Smooth muscle cell of the brain vasculature (primary cell): ENCODE measurements at places on chromosomes 7 and 10.
A peak's percentile ranks its signal among the peaks of the same experiment; 100 is the strongest.

DNA sequence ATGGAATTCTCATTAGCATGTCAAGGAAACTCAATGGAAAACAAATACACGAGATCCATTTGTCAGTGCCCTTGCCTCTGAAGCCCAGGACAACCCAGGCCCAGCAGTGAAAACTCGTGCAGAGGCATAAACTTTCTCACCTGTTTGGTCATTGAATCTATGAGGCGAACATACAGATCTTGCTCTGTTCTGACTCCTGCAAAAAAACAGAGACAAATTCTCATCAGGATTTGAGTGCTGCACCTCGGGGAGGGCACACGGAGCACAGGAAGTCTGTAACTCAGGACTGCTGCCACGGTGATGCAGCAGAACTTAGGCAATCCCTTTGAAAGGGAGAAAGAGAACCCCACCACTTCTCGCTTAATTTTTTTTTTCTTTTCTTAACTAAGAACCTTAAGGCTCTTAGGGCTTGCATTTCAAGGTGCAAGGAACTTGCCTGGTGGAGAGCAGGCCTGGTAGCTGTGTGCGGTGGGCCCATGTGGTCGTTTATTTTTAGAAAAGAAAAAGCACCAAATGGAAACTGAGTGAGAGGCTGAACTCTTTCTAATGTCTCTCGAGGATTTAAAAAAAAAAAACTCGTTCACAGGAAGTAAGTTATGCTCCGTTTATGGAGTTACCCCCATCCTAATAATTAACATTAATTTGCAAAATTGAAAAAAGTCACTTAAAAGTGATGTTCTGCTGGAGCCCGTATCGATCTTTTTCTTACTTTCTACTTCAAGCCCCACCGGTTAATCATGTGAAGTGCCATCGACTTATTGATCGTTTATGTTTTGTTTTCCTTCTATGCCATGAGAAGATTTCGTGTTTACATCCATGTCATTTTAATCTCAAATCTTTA lies 1.8 kb downstream of the EBF3 start:
- DNase-seq, result no peak

DNA sequence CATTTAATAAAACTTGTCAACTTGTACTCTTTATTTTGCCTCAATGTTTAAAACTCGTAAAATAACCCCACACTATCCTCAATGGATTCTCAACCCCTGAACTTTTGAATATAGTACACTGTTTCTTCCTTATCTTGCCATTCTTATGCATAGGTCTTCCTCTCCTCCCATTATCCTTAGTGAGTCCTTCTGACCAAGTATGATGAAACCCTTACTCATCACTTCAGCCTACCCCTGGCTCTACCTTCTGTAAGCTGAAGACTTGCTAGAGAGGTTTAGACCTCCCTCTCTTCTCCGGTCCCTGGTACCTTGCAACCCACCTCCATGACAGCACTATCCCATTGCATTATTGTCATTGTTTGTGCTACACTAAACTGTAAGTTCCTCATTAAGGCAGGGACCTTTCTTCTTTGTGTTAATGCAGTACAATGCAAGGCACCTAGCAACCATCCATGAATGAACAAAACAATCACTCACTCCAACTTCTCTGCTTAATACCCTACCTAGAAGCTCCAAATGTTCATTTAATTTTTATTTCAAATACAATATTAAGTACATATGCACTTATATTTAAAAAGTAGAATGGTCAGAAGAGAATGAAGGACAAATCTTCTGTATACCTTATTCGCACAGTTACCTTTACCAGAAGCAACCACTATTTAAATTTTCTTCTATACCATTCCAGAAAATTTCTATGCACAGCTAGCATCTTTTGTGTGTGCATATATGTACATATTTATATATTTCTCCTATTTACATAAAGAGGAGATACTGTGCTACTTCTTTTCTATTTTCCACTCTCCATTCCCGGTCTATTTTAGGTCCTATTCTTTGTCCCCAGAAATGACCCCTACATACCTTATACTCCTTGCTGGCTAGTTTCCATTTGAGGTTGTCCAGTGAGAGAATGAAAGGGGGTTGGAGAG lies 77.5 kb downstream of the SLC16A9 start:
- no peak for DNase-seq

DNA sequence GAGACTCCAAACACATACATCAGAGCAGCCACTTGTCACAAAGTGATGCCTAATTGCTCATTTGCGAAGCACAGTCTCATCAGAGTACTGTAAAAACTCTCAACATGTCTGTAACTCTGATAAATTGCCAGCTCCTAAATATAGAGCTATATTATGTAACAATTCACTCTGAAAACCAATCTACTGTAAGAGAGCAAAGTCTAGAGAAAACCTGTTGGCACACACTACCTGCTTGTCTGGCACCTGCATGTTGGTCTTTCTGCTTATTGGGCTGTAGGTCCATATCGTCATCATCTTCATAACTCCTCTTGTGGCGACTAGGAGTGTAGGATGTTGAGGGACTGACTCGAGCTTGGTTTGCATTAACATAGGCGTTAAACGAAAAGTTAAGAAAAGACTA lies 19.8 kb downstream of the MCMBP start:
- no peak for DNase-seq

DNA sequence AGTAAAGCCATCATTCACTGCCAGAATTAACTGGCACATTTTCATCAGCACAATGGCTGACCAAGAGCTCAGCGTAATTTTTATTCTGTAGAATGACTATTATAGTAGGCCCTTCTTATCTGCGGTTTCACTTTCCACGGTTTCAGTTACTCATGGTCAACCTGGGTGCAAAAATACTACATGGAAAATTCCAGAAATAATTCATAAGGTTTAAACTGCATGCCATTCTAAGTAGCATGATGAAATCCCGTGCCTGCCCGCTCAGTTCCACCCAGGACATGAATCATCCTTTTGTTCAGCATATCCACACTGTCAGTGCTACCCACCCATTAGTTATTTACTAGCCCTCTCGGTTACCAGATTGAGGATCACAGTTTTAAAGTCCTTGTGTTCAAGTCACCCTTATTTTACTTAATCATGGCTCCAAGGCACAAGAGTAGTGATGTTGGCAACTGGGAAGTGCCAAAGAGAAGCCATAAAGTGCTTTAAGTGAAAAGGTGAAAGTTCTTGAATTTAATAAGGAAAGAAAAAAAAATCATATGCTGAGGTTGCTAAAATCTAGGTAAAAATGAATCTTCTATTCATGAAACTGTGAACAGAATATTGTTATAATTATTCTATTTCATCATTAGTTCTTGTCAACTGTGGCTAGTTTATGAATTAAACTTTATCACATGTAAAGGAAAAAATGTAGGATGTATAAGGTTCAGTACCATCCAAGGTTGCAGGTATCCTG lies 204.9 kb downstream of the DOCK4 start:
- peak; percentile 20 for DNase-seq

GRCh38 chr10:127919418-127920271 lies 12.7 kb downstream of the PTPRE start:
- DNase-seq, result no peak
